ENCODE measurements at places on chromosomes 1 and 21. TPM values are rescaled to one million over a fixed set of nuclear protein-coding genes. Genes with fewer than 3 reads are reported as not detected.

Gene GJA8
- total RNA-seq, result not detected

Gene KPRP
- total RNA-seq, result not detected

Gene LIPI
- not detected for total RNA-seq

Gene HSD11B1
- total RNA-seq, result 39.5 TPM

Gene TLCD4
- total RNA-seq, result 12.8 TPM

Gene RBBP5
- total RNA-seq, result 18.0 TPM

Gene RHOU
- 40.1 TPM for total RNA-seq

Gene RGS8
- total RNA-seq, result not detected

Gene GPATCH2
- 31.0 TPM for total RNA-seq

Gene TMEM240
- 3.9 TPM for total RNA-seq

Gene GJA9
- total RNA-seq, result not detected

Gene CRP
- total RNA-seq, result not detected

Gene FCAMR
- not detected for total RNA-seq

Gene MFSD2A
- total RNA-seq, result 149 TPM

Gene SPATA1
- total RNA-seq, result 3.2 TPM

Gene PFKFB2
- 50.8 TPM for total RNA-seq

Gene SCYL3
- total RNA-seq, result 16.0 TPM

Gene FCRL6
- 0.77 TPM for total RNA-seq

Gene EFCAB7
- total RNA-seq, result 5.6 TPM

Gene VAMP3
- total RNA-seq, result 103 TPM

Gene RGS1
- 7.3 TPM for total RNA-seq

Gene AIM2
- 0.97 TPM for total RNA-seq

Gene FCRL1
- 3.4 TPM for total RNA-seq

Gene FCRL2
- 0.46 TPM for total RNA-seq

Gene SYTL1
- 58.0 TPM for total RNA-seq

Gene CAMSAP2
- total RNA-seq, result 51.8 TPM

Gene CCDC190
- 2.4 TPM for total RNA-seq

Gene BCAN
- 1.1 TPM for total RNA-seq

Gene APCS
- 0.46 TPM for total RNA-seq

Gene DNASE2B
- 1.3 TPM for total RNA-seq

Gene ENTREP3
- total RNA-seq, result 28.7 TPM

Gene GBP4
- total RNA-seq, result 24.1 TPM

Gene SPATA45
- total RNA-seq, result not detected

Gene MIXL1
- not detected for total RNA-seq

Gene CCDC27
- total RNA-seq, result not detected

Gene NEGR1
- total RNA-seq, result 7.3 TPM

Gene NR5A2
- total RNA-seq, result 3.2 TPM

Gene KIAA0040
- total RNA-seq, result 23.9 TPM

Gene ANKRD34A
- total RNA-seq, result 1.0 TPM

Gene C2CD2
- 19.5 TPM for total RNA-seq

Gene DDR2
- 29.2 TPM for total RNA-seq

Gene C1QA
- total RNA-seq, result 27.4 TPM

Gene KCNN3
- total RNA-seq, result 4.9 TPM

Gene MYBPH
- not detected for total RNA-seq

Gene C1QTNF12
- total RNA-seq, result 2.5 TPM

Gene DONSON
- 10.0 TPM for total RNA-seq

Gene MEAF6
- 63.7 TPM for total RNA-seq

Gene FOXD2
- 1.1 TPM for total RNA-seq
